Stimulated activated CD4-positive, alpha-beta T cell treated with anti-CD3 and anti-CD28 coated beads, TNF-alpha, amount 100 ng/mL, for 1 hour (primary cell): ENCODE measurements at places on chromosomes 7 and 10.

GRCh38 chr10:84306751-84307384 lies 21.5 kb upstream of the CCSER2 start:
- DNase-seq, result no peak

GRCh38 chr10:51344371-51344770 lies 270.1 kb downstream of the PRKG1 start:
- DNase-seq, result no peak

DNA sequence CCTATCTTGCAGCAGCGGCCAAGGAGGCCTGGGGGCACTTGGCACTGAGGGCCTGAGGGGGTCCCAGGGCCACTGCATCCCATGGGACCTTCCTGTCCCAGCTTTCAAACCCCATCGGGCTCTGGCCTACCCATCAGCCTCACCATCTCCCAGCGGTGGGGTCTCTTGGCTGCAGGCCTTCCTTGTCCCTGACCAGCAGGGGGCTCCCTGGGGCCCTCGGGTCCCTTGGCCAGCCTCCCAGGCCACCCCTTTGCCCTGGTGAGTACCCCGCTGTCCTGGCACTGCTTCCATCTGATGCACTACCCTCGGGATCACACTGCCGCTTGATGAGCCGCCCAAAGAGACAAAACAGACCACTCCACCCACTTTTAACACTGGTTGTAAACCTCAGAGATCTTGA lies 43.5 kb downstream of the YKT6 start:
- DNase-seq, result no peak

- DNase-seq, result no peak
These were observed 27.2 kb downstream of the ADK start for GRCh38 chr10:74178042-74178791.

GRCh38 chr7:66100408-66101050 lies 14.1 kb upstream of the CRCP start:
- DNase-seq, result no peak

DNA sequence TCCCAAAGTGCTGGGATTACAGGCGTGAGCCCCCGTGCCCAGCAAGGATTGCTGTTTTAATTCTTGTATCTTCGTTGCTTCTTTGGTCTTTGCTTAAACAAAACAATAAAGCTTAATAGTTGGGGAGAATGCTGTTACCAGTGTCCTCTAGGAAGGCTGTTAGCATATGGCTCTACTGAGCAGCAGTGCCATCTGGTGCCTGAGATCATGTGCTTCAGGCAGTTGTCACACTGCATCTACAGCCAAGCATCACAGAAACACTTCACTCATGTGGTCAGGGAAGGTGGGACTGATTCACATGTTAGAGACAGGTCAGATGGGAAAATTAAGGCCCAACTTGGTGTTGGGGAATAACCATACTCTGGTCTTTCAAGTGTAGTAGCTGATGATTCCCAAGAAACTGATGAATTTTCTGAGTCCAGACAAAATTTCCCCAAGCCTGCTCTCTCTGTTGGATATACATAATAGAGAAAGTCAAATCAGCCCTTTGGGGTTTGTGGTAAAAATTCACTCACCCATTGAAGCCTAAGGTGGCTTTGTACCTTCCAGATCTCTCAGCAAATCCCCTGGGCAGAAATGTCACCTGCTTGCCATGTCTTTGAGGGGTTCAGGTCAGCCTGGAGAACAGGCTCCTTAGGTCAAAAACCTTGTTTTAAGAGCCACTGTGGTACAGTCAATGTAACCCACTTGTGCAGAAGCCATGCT lies 28.4 kb downstream of the UBE2D4 start:
- no peak for DNase-seq

DNA sequence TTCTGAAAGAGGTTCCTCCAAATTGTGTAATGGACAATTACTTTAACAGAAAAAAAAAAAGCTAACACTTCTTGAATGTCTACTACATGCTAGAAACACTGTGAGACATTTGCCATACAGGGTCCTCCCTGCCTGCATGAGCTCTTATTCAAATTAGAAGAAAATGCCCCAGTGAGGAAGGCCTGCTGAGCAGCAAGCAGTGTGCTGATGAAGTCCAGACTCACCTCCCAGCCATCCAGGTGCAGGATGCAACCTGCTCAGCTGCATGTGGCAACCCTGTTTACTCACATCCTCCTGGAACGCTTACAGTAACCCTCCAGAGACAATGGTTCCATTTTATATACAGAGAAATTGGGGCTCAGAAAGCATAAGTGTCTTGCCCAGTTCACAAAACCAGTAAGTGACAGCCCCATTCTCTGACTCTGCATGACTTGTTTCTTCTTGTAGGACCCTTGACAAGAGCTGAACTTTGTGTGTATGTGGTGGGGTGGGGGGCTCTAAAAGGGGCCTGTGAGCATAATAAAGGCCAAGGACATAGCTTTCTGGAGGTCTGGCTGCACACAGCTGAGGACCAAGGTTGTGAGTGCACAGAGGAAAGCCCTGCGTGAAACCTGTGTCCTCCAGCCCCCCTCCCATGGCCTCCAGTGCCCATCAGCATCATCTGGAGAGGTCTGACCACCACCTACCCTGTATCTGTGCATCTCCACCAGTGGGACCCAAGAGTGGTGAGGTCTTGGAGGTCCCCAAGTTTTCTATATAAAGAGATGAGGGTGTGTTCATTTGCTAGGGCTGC lies 387.8 kb downstream of the GRID1 start:
- DNase-seq, result no peak

DNA sequence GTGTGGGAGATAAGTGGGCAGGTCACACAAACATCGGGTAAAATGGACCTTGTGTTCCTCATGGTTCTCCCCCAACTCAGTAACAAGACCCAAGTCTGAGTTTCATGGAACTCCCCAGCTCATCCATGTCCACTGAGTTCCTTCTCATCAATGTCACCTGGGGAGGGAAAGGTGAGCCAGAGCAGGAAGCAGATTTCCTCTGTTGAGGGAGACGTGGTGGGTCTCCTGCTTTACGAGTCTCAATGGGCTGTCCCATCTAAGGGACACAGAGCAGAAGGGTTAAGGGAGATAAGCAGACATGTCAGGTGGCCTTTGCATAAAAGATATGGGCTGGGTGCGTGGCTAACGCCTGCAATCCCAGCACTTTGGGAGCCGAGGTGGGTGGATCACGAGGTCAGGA lies 56.5 kb upstream of the SORCS3 start:
- no peak for DNase-seq

DNA sequence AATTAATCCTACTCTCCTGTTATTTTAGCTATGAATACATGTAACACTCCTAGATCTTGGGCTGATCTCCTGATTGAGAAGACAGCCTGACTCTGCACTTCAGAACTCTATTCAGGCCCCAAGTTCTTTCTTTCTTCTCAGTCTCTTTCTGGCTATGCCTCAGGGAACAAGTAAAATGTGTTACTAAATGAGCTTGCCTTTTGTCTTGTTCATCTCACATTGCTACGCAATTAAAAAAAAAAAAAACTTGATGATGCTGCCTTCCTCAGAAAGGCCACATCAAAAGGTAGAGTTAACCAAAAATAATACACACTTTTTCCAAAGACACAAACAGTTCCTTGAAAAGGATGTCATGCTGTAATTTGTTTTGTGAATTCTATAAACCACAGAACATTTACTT lies 258.1 kb downstream of the TWIST1 start:
- DNase-seq, result no peak

DNA sequence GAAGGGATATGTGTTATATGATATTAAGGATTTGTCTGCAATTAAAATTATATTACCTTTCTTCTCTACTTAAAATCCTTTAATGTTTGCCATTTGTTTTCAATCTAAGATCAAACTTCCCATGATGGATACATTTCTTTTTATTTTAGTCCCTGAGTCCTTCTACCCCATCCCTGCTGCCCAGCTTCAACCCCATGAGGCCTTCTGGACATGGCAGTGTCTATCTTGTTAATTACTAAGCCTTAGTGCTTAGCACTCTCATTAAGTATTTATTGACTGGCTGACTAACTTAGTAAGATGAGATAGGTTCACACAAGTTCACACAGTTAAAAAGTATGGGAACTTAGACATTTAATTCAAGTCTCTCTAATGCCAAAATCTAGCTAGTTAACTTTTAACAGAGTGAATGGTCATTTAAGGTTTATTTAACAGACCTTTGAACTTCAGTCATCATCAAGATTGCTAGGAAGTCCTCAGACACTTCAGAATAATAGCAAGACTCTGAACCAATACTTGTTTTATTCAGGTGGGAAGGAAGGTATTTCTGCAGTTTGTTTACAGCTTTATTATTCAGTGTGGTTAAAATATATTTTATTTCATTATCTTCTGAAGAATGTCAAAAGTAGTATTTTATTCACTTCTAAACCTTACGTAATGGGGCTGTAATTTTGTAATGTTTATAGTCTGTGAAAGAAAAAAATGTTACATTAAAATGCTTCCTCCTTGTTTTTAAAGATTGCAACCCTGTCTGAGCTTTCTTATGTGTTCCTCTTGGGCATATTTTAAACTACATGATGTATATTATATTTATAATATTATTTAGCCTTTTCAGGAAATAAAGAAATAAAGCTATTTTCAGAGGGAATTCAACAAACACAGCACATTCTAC lies 848.9 kb downstream of the REEP3 start:
- no peak for DNase-seq

DNA sequence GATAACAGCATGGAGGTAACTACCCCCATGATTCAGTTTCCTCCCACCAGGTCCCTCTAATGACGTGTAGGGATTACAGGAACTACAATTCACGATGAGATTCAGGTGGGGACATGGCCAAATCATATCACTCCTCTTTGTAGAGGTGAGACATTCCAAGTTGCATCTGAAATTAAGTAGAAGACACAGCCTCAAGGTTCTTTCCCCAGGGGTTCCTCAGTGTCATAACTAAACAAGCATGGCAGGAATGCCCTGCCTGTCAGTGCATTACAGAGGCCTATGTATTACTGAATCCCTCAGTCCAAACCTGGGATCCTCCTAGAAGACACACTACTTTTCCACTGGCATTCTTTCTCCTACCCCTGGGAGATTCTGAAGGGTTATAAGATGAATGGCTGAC lies 42.6 kb upstream of the WNT16 start:
- DNase-seq, result no peak

DNA sequence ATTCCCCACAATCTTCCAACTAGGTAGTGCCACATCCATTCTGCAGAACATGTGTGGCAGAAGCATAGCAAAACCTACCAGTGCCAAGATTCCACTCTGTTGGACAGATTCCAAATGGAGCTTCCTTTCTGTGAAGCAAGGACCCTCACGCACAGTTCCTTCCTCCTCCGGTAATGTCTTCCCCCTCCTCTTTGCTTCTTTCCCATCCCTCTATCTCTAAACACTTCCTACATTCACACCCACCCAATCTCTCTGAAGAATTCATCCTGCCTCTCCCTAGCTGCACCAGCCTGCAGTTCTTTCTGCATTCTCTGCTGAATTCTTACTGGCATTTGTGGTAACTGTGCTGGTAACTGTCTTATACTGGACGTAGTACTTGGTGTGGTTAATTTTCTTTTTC lies 124.9 kb downstream of the RNLS start:
- DNase-seq, result no peak

DNA sequence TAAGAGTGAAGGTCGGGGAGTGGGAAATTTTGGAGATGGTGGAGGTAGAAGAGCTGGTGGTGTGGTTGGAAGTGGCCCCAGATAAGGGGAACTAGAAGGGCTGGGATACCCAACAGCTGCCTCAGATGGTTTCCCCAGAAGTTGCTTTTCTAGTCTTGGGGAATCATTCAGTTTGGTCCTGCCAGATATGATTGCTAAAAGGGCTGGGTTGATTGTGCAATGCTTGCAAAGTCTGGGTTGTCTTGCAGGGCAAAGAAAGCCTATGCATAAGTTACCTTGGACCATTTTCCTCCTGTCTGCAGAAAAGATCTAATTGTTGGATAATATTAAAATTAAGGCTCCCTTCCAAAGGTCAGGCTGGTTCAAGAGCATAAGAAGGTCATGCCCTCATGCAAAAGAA lies 213.8 kb upstream of the ZNF804B start:
- no peak for DNase-seq

GRCh38 chr10:82866424-82867020 lies 991.5 kb downstream of the NRG3 start:
- no peak for DNase-seq

DNA sequence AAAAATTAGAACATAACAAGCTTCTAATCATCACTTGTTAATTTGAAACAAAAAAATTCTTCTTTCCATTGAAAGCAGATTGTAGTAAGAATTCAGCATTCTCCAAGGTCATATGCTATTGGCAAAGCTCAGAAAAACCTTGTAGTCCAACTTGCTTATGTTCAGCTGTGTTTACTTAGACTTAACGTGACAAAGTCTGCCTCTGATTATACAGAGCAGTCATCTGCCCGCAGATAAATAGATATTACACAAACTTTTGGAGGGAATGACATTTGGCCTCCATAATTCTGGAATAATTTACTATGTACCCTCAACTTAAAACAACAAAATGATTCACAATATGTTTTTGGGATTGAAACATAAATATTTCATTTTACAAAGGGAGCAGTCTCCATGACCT lies 45.8 kb downstream of the MKX start:
- DNase-seq, result no peak

- DNase-seq, result no peak
These were observed 31.8 kb upstream of the CARD11 start for GRCh38 chr7:3075441-3075840.

GRCh38 chr10:27820637-27821036 lies 75.0 kb upstream of the MKX start:
- DNase-seq, result no peak

- no peak for DNase-seq
These were observed 50.0 kb downstream of the PRF1 start for GRCh38 chr10:70552586-70552985.

DNA sequence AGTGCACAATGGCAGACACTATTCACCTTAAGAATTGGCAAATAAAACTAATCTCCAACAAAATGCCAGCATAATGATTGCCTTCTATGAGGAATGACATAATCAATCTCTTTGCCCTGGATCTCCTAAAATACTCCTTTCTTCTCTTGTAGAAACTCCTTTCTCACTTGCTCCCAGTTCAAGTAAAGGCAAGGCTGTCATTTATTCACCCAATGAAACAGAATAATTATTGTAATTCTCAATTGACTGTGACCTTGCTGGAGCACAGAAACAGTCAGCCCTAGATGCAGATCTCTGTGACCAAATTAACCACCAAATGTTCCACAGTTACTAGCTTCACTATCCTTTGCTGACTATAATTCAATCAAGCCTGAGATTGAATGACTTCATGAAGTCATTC lies 99.3 kb downstream of the SEMA3C start:
- no peak for DNase-seq

- no peak for DNase-seq
These were observed 1176.0 kb upstream of the AUTS2 start for GRCh38 chr7:68422281-68422680.

DNA sequence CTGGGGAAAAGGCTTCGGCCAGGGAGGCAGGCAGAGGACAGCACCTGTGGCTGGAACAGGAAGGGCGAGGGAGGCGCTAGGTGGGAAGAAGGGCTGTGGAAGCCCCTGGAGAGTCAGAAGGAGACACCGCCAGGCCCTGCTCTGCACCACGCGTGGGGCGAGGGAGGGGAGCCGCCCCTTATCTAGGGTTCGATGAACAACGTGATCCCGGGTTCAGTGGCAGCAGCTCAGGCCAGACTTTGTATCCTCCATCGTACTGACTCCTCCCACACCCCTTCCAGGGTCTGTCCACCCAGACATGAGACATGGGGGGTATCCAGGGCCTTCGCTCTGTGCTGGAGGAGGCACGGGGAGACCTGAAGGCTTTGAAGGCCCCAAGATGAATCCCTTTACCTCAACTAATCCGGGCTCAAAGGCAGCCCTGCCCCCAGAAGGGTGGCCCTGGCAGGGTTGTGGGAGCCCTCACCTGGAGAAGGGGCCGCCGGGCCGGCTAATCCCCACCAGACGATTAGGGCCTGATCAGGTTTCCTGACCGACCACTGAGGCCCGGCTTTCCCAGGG lies 110.8 kb downstream of the PDGFA start:
- DNase-seq, result no peak

- DNase-seq, result no peak
These were observed 10.8 kb downstream of the ERLIN1 start for GRCh38 chr10:100174699-100175677.
